ENCODE measurements at places on chromosomes 2 and 18. TPM values are rescaled to one million over a fixed set of nuclear protein-coding genes. Genes with fewer than 3 reads are reported as not detected.

DNA sequence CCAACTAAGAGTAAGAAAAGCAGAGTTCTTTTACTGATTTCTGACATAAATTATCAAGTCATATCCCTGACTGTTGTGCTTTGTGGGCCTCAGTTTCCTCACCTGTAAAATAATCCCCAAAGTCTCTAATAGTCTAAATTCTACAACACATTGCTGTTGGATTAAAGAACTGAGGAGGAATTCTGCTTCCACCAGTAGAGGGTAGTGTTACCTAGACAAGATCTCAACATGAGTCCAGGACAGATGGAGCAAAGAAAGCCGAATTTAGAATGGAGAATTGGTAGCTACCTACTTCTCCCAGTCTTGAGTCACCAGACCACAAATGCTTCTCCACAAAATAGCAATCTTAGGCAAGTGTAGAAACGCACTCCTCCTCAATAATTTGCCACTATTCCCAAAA is 462.5 kb upstream of the FSHR start:
- DNase-seq = no peak

Gene KLF11
- 9.4 TPM for polyA plus RNA-seq

DNA sequence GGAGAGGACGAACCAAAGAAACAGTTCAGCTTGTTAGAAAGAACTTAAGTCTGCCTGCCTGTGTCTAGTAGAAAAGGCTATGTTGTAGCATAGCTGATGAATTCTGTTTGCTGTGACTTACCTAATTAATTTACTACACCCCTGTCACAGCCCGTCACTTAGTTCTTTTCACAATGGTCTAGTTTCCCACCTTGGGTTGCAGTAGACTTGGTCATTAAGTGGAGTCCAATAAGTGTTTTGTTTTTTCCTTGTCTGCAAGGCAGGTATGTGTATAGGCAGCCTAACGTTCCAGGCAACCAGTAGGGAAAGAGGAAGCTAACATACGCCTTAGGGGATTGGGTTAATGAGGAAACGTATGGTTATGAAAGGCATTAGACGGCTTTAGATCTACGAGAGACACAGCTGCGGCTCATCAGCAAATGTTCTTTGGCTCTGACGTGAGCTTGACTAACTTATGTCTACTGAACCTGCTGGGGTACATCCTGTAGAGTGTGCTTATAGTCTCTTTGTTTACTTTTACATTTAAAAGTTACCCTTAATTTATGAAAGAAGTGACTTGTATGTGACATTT is 180.1 kb downstream of the PRPF40A start:
- DNase-seq = no peak

Gene GKN1
- polyA plus RNA-seq = not detected

DNA sequence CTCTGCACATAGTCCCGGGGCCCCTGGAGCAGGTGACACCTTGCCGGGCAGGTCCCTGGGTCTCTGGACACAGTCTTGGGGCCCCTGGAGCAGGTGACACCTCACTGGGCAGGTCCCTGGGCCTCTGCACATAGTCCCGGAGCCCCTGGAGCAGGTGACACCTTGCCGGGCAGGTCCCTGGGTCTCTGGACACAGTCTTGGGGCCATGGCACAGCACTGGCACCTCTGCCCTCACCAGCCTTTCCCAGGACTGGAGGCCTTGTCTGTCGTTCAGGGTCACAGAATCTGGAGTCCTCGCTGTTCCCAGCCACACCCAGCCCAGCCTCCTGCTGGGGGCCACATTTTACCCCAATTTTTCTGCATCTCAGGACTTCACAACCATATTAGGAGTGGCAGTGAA is 2.2 kb downstream of the TPO start:
- DNase-seq = no peak

- DNase-seq = peak; percentile 57
Observed at GRCh38 chr2:237723602-237724001, 75.0 kb upstream of the RBM44 start.

- DNase-seq = peak; percentile 76
Observed at GRCh38 chr2:240626531-240627300, 1.4 kb downstream of the GPR35 start.

DNA sequence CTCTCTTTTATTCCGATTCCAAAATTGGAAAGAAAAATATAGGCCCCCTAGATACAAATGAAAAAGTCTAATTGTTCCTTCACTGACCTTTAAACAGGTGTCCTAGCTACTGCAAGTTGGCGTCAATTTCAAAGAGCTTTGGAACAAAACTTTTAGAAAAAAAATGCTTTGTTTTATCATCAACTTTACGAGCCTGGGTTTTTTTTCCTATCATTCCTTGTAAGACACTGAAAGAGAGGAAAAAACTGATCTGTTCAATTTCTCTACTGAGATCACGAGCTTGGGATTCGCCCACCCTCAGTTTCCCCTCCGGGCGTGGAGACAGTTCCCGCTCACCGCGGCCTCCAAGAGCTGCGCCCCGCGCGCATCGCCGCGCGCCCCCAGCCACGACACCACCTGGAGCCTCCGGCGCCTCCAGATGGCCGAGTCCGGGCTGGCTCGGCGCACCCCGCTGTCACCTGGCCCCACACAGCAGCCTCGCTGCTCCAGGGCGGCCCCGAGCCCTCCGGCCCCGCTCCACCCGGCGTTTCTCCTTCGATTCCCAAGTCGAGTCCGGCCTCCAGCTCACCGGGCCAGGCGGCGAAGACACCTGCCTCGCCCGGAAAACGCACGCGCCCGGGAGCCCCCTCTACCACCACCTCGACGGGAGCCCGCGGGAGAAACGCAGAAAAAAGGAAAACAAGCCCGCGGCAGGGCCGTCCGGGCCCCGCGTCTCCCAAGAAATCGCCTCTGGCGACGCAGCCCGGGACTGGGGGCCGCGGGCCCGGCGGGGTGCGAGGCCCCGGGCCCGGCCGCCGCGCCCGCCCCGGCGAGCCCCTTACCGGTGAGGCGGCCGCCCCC is 656 bp downstream of the TBC1D8 start:
- DNase-seq = peak; percentile 77

Gene SFT2D3
- polyA plus RNA-seq = 5.1 TPM

Gene TXNDC2
- polyA plus RNA-seq = not detected

Data from kidney (tissue), 22 donors.